SK-MEL-5 (cell line): ENCODE measurements at places on chromosomes 4 and X. TPM values are rescaled to one million over a fixed set of nuclear protein-coding genes. Genes with fewer than 3 reads are reported as not detected.

DNA sequence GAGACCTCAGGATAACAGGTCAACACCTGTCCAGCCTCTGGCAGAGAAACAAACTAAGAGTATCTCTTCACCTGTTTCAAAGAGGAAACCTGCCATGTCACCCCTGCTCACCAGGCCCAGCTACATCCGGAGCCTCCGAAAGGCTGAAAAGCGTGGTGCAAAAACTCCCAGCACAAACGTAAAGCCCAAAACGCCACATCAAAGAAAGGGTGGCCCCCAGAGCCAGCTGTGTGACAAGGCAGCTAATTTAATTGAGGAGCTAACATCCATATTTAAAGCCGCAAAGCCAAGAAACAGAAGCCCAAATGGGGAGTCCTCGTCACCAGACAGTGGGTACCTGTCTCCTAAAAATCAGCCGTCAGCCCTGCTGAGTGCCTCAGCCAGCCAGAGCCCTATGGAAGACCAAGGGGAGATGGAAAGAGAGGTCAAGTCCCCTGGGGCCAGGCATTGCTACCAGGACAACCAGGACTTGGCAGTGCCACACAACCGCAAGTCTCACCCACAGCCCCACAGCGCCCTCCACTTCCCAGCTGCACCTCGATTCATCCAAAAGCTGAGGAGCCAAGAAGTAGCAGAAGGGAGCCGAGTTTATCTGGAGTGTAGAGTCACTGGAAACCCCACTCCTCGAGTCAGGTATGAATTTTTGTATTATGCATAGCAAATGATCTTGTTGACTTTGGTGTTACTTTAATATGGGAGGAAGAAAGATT lies 15.1 kb downstream of the PALLD start:
- DNase-seq = peak; percentile 9

DNA sequence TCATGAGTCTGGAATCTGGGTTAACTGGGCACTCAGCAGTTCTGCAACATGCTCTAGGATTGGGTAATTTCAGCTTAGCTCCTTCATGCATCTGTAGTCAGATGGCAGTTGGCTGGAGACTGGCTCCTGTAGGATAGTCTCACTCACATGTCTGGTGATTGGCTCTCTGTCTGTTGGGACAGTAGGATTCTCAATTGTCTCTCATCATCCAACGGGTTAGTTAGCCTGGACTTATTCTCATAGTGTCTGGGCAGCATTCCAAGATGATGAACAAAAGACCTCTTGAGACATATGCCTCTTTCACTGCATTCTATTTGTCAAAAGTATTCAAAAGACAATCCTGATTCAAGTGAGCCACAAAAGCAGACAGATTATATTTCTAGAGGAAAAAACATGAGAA lies 795.6 kb upstream of the GALNTL6 start:
- DNase-seq = peak; percentile 16

- DNase-seq = no peak
Observed at GRCh38 chr4:95761871-95762270, 78.0 kb upstream of the PDHA2 start.

DNA sequence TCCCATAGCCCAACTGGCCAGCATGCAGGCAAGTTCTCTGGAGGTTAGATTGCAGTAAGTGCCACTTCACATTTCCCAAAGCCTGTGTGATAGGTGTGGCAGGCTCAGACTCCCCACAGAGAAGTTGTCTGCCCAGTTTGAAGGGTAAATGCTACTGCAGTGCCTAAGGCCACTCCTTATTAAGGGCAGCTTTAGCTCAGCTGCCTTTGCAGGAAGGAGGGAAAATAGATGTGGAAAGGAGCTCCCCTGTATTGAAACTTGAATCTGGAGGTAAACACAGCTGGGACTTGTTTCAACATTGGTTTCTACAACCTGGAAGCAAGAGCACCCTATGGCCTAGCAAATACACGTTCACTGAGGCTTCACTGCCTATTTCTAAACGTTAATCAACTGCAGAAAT lies 22.4 kb downstream of the NEXMIF start:
- DNase-seq = no peak

- no peak for DNase-seq
Observed at GRCh38 chr4:152316969-152317368, 218.9 kb downstream of the FBXW7 start.

- DNase-seq = no peak
Observed at GRCh38 chr4:76238236-76238635, 13.3 kb upstream of the FAM47E start.

GRCh38 chr4:151808120-151808529 lies 47.3 kb upstream of the GATB start:
- no peak for DNase-seq

DNA sequence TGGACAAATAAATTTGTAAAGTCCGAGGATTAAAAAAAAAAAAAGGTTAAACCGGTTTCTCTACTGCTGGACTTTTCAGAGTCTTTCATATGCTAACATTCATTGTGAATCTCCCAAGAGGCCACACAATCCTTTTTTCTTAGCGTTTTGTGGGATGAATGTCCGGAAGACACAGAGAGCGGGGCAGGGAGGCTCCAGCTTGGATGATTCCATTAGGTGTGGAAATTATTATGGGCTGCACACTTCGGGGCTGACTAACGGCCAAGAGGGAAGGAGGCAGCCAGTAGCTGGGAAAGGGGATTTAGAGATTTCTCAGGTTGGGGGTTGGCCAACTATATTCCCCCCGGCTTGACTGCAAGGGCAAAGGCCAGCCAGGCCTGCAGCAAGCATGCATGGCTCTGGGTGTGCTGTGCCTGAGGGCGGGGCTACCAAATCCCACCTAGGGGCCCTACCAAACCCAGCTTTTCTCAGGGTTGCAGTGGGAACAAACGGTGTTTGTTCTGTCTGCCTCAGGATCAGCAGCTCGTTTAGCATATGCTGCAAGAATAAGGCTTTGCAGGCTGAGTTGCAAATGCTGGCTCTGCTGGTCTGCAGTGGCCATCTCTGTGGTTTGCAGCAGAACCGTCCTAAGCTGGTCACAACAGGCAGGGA lies 28.6 kb downstream of the NYX start:
- peak; percentile 67 for DNase-seq

GRCh38 chrX:49260221-49260985 lies 4.1 kb downstream of the FOXP3 start:
- DNase-seq = no peak

GRCh38 chr4:99947608-99948007 lies 1.2 kb upstream of the DNAJB14 start:
- DNase-seq = no peak

DNA sequence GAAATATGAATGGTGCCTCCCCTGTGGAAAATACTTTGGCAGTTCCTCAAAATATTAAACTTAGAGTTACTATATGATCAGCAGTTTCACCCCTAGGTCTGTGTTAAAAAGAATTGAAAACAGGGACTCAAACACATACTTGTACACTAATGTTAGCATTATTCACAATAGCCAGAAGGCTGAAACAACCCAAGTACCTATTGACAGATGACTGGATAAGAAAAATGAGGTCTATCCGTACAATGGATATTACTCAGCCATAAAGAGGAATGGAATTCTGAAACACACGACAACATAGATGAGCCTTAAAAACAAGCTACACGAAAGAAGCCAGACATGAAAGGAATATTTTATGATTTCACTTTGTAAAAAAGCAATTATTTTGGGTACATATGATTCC lies 54.9 kb downstream of the PGRMC2 start:
- no peak for DNase-seq

- DNase-seq = no peak
Observed at GRCh38 chr4:75822416-75822815, 79.8 kb downstream of the PPEF2 start.

- no peak for DNase-seq
Observed at GRCh38 chrX:3950373-3950772, 236.9 kb upstream of the PRKX start.

GRCh38 chrX:121832446-121832845 lies 785.0 kb downstream of the GLUD2 start:
- no peak for DNase-seq

DNA sequence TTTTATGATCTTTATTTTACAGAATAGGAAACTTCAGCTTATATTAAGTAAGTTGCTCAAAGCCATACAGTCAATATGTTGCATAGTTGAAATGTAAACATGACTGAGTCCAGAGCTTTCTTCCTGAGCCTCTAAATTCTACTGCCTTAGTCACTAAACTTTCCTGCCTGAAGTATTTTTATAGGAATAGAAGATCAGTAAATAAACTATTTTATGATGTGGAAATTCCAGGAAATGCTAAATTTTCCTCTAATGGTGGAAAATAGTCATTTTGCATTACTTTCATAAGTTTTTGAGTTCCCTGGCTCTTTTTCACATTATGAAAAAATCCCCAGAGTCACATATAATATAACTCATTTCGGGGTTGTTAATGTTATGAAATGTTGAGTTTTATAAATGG lies 182.8 kb downstream of the BANK1 start:
- no peak for DNase-seq

DNA sequence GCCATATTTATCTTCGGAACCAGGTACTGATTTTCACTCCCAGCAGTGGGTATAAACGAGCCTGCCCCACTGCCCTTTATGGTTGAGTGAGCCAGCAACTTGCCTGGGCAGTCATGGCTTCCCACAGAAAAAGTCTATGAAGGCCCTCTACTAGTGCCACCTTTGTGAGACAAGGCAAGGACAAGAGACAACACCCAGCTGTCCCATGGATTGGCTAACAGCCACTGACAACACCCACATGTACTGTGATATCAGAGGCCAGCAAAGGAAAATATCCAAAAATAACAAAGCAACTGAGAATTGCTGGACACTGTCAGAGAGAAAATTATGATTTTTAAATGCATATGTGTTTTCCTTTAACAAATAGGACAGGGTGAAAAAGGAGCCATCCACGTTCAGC lies 248.4 kb upstream of the TTC29 start:
- no peak for DNase-seq

The LPAR4 gene
- total RNA-seq = not detected in 2 replicates

GRCh38 chrX:17613979-17614588 lies 123.2 kb upstream of the SCML1 start:
- DNase-seq = peak; percentile 13

DNA sequence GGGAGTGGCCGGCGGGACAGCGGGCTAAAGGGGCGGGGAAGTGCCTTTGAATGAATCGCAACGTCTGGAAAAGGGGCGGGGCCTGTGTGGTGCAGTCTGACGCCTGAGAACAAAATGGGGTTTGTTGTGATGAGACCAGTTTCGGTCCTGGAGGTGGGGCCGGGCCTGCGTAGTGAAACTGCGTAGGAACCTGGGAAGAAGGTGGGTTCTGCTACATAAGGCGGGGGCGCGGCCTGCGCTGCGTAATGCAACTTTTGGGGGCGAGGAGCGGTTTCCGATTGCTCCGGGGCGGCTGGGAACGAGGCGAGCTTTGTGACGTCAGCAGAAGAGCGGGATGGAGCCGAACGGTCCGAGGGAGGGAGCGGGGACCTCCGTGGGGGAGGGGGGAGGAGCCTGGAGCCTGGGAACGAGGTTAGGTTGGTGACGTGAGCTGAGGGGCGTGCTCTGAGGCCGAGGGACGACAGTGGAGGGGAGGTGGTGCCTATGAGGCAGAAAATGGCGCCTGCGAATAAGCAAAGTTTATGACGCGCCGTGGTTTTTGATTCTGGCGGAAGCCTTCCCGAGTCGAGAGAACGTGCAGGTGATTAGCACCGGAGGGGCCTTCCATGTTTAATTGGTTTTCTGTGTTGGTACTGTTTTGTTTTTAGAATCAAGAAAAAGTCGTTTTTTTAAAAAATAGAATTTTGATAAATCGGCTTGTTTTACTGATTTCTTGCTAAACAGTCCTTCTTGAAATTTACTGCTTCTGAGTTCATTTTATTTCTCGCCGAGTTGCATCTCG lies 714 bp downstream of the USP11 start:
- peak; percentile 95 for DNase-seq

DNA sequence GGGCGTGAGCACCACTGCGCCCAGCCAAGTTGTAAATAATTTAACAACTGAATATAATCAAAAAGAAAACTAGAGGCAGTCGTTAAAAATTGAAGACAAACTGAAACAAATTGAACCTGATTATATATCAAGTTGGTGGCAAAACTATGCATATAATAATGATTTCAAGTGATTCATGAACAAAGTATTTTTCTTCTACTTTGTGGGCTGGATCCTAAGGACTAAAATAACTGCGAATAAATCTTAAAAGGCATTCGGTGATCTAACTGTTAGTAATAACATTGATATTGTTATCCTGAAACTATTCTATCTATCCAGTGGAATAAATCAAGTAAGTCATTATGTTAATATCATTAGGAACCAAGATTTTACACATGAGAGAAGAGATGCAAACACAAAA lies 21.2 kb upstream of the USP9X start:
- no peak for DNase-seq

The NWD2 gene
- total RNA-seq = not detected in 2 replicates

DNA sequence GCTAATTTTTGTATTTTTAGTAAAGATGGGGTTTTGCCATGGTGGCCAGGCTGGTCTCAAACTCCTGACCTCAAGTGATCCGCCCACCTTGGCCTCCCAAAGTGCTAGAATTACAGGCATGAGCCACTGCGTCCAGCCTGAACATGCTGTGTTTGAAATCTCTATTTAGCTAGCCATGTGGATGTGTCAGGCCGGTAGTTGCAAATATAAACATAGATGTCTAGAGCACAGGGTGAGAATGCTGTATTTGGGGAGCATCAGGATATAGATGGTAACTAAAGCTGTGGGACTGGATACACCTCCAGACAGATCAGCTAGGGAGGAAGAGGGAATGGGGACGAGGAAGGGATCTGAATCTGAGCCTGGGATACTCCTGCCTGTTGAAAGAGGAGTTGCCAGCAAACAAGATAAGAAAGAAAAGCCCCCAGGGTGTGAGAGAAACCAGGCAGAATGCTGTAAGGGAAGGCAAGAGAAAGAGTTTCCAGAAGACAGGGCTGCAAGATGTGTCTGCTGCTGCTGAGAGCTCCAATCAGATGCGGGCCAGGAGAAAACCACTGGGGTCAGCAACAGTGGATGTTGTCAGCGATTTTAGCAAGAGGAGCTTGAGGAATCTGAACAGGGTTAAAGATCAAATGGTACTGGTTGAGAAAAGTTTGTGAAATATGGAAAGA lies 177.4 kb downstream of the PALLD start:
- DNase-seq = no peak

GRCh38 chr4:59127006-59127405 lies 2016.8 kb upstream of the IGFBP7 start:
- peak; percentile 60 for DNase-seq

GRCh38 chrX:141989134-141989533 lies 85.4 kb downstream of the MAGEC1 start:
- DNase-seq = no peak

DNA sequence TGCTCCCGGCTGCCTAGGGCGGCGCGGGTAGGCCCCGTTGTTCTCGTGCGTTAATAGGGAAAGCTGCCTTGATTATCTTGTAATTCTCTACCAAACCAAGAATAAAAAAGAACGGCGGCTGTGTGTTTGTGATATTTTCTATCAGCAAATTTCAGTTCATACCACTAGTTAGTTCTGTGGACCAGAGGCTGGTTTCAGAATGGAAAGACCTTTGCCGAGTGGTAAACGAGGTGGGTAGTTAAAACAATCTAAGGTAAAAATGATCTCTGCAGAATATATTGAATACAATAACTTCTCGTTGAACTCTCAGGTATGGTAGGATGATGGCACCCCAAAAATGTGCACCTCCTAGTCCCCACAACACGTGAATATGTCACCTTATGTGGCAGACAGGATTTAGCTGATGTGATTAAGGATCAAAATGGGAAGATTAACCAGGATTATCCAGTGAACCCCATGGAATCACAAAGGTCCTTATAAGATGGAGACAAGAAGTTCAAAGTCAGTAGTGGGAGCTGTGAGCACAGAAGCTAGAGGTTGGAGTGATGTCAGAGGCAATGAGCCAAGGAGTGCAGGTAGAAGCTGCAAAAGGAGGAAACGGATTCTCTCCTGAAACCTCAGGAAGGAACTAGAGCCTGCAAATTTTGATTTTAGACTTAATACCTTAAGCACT lies 574 bp upstream of the CFAP97 start:
- DNase-seq = peak; percentile 33
